ENCODE measurements at places on chromosomes 7 and 10.
A peak's percentile ranks its signal among the peaks of the same experiment; 100 is the strongest.

DNA sequence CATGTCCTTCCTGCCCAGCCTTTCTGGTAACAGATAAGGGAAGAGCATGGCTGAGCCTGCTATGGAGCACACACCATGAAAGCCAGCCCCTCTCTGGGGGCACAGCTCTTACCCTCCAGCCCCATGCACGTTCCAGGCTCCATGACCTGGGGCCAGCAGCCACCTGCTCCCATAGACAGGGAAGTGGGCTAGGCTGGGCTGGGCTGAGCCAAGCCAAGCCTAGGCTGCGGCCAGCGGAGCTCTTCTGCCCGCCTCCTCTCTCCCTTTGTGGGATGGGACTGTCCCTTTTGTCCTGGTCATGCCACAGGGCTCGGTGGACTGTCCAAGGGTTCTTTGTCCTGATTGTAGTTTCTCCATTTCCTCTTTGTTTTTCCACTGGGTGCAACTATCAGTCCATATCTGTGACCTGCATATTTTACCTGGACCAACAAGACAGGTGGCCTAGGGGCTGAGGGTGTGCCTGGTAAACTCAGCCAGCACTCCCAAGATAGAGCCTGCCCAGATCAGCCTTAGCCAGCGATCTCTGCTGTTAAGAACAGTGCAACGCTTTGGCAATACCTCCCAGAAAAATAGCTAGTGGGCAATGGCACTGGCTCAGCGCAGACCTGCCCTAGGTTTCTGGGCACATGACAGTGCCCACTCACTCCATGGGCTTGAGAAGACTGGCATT lies 97.2 kb upstream of the BTBD16 start:
- DNase-seq = no peak

DNA sequence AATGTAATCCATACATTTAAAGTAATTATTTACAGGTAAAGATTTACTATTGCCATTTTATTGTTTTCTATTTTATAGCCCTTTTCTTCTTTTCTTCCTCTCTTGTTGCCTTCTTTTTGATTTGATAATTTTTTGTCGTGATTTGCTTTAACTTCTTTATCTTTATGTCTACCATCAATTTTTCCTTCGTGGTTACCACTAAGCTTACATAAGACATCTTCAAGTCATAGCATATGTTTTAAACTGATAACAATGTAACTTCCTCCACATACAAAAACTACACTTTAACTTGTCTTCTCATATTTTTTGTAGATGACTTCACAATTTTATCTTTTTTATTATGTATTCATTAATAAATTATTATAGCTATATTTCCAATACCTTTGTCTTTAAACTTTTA lies 316.6 kb downstream of the PLXDC2 start:
- no peak for DNase-seq

DNA sequence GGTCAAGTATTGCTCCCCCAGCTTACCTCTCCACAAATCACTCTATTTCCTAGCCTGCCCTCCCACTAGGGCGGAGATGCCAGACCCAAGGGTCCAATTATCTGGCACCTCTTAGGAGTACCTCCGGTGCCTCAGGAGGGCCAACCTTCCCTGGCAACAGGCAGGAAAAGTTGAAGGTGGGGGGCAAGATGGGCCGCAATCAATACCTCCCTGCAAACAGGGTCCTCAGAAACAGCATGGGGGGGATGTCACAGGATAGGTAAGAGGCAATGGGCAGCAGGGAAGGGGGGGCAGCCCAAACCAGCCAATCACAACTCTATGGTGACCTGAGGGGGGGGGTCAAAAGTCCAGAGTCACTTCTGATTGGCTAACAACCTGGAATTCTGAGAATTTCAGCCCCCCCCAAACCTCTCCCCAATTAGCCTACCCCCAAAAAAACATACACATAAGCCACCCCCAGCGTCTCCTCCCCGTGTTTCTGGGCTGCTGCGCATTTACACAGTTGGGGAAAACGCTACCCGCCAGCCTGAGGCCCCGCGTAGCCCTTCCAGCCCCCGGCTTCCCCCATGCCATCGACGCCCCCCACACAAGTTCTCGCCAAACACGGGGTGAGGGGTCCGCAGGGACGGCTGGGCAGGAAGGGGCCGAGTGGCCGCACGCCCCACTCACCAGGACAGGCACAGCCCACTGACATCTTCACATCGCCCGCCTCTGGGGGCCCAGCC lies 589 bp downstream of the LDB1 start:
- DNase-seq = peak; percentile 78

DNA sequence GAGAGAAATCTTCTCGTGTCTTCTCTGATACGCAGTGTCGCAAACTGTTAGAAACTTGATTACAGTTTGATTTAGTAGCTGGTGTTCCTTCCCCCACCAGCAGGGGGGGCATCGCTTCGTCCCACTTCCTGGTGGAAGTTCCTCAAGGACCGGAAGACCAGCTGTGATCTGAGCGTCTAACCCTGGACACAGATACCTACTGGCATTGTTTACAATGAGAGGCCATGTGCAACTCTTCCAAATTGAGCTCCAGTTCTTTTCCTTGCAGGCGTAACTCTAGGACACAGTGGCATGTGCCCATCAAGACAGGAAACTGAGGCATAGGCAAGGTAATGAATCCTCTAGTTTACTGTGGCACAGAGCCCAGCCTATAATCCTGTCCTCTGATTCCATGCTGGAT lies 219.0 kb downstream of the CCDC3 start:
- peak; percentile 49 for DNase-seq

All from dermis microvascular lymphatic vessel endothelial cell (primary cell).